ENCODE measurements at places on chromosomes 11 and 22. TPM values are rescaled to one million over a fixed set of nuclear protein-coding genes. Genes with fewer than 3 reads are reported as not detected.

GRCh38 chr11:66268952-66269905 lies 790 bp downstream of the RAB1B start:
- DNase-seq, result no peak

DNA sequence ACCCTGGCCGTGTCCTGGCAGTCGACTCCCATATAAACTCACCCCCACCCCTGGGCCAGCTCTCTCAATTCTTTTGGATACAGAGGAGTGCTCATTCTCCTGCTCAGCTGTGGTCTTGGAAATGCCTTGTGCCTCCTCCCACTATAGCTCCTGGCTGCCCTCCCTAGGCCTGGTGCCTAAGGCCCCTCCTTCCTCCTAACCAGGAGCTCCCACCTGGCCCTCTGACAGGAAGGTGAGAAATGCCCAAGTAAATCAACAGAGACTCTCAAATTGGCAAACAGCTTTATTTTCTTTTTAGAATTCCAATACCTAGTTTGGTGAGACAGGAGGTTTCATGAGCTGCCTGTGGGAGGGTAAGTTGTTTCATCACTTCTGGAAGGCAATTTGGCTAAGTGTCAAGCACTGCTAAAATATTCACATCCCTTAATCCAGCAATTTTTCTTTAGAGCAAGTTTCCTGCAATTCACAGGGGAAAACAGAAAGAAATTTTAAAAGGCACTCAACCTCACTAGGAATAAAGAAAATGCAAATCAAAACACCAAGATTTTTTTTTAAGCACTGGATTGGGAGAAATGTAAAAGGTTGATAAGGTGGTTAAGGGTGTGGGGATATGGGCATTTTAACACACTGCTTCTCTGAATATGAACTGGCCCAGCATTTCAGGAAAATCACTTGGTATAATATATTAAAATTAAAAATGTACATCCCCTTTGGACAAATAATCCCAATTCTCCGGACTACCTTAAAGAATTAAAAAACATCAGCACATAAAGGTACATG lies 209.7 kb upstream of the ARHGAP20 start:
- no peak for DNase-seq

DNA sequence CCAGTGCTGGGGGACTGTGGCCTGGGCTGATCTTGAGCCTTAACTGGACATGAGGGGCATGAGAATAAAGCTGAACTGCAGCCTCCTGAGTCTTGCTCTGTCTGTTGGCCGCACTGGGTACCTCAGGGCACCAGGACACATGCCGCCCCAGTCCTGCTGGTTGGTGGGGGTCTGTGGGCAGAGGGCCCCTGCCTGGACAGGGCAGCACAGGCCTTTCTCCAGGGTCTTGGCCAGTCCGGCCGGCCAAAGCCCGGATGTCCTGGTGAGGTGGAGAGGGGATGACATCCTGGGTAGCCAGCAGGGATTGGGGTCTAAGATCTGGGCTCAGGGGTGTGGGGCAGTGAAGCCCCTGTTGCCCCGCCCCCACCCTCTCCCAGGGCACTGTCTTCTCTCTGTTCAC lies 1.5 kb upstream of the RPS6KA4 start:
- no peak for DNase-seq

GRCh38 chr22:42700355-42700754 lies 20.3 kb downstream of the A4GALT start:
- no peak for DNase-seq

DNA sequence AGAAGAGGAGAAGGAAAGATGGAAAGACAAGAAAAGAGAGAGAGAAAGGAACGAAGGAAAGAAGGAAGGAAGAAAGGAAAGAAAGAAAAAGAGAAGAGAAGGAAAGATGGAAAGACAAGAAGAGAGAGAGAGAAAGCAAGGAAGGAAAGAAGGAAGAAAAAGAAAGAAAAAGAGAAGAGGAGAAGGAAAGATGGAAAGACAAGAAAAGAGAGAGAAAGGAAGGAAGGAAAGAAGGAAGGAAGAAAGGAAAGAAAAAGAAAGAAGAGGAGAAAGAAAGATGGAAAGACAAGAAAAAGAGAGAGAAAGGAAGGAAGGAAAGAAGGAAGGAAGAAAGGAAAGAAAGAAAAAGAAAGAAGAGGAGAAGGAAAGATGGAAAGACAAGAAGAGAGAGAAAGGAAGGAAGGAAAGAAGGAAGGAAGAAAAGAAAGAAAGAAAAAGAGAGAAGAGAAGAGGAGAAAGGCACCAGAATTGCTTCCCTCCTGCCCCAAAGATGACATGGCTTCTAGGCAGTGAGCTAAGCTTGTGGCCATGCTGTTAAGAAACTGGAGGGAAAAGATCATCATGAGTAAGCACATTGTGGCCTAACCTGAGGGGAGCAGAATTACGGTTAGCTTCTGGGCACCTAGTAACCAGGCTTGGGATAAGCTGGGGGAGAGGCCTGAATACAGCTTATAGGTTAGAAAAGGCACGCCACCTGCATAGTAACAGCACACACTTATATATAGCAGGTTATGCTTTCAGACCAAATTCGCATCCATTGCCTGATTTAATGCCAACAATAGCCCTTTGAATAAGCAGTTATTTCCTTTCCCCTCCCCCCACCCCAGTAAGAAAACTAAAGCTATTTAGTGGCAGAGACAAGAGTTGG lies 2.3 kb upstream of the ST3GAL4 start:
- no peak for DNase-seq

GRCh38 chr11:61701242-61701886 lies 21.2 kb downstream of the DAGLA start:
- no peak for DNase-seq

DNA sequence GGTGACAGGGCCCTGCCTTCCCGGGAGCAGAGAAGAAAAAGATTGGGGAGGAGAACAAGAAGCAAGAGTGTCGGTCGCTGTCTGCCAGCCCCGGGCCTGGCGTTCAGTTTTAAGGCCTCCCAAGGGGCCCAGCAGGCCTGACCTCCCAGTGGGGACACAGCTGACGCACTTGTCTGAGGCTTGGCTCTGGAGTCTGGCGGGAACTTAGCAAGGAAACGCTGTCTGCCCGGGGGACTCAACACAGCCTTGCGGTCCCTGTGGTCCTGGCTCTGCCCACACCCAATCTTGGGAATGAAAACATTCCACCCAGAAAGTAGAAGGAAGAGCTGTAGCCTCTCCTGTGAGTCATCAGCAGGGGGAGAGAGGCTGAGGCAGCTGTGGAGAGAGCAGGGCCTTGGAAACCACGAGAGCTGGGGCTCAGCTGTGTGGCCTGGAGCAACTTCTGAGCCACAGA lies 54.4 kb downstream of the TRAF6 start:
- no peak for DNase-seq

DNA sequence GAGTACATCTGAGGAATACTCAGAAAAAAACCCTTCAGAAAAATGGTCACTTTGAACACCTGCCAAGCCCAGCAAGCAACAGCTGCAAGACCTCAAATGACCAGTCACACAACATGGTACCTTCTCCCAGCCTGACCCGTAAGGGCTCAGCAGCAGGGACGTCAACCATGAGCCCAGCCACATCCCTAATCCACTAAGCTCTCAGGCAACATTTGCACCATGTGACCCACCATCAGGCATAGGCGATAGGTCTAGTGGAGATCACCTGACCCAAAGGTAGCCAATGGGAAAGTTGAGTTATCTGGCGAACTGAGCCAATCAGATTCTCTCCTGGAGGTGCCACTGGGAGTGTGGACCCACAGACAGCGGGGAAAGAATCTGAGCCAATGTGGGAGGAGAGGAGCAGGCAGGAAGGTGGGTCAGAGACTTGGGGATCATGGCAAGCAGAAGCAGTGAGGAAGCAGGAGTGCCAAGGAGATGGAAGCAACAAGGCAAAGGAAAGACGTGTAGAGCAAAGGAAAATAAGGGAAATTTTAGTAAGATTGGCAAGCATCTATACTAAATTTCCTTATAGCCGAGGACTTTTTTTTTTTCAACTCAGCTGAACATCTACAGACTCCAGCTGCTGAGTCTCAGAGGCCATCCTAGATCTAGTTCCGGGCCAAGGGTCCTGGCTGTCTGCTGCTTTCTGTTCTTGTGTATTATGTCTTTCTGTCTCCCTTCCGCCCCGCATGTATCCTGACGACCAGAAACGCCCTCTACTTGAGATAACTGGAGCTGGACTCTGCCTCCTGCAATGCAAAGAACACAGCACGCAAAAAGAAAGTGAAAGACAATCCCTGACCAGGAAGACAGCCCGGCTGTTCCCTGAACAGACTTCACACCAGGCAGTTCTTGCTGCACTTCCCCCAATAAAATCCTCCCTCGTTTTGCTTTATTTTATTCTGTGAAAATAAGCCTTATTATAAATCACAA lies 11.0 kb upstream of the PLAAT2 start:
- peak; percentile 46 for DNase-seq

DNA sequence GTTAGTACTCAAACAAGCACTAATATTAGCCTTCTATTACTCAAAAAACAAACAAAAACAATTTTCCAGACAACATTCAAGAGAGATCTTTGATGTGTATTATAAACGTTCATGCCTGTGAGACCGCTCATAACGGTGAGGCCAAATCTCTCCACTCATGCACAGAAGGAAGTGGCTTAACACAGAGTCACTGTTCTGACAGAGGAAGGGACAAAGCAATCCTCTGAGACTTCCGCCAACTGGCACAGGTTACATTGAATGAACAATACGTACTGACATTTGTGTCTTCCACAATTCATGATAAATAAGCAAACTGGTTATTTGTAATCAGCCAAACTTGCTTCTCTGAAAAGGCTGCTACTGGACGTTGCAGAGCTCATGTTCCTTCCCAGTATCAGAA lies 30.5 kb downstream of the CHKA start:
- DNase-seq, result no peak

DNA sequence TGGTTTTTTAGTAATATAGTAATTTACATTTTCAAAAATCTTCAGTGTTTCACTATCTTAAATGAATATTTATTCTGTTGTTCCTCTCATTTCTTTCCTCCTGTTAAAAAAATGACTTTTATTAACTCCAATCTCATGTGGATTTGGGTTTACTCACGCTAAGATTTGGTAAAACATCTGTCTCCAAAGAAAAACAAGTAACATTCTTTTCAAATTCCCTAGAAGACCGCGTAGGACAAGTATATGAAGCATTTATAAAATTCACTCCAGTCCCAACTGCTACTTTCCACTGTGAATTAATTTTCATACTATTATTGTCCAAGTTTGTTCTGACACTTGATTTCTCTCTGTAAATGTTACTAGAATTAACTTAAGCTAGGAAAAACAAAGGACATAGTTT lies 26.2 kb downstream of the SBF2 start:
- no peak for DNase-seq

DNA sequence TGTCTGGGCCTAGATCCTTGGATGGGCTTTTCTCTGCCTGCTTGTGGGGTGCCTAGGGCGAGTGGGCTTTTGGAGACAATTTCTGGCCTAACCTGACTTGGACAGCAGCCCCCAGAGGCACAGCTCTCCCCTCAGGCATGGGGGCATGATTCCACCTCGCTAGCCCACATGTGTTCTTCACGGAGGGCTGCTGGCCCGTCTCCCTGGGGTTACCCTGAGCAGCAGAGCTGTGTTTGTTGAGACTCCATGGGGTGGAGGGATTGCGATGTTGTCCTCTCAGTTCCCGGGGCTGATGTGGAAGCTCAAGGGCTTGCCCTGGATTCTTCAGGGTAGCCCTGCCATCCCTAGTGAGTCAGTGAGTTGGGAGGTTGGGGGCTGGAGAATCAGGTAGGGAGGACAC lies 2.4 kb upstream of the LRRC75B start:
- DNase-seq, result no peak

GRCh38 chr11:119416606-119417580 lies 6.1 kb downstream of the THY1 start:
- DNase-seq, result no peak

DNA sequence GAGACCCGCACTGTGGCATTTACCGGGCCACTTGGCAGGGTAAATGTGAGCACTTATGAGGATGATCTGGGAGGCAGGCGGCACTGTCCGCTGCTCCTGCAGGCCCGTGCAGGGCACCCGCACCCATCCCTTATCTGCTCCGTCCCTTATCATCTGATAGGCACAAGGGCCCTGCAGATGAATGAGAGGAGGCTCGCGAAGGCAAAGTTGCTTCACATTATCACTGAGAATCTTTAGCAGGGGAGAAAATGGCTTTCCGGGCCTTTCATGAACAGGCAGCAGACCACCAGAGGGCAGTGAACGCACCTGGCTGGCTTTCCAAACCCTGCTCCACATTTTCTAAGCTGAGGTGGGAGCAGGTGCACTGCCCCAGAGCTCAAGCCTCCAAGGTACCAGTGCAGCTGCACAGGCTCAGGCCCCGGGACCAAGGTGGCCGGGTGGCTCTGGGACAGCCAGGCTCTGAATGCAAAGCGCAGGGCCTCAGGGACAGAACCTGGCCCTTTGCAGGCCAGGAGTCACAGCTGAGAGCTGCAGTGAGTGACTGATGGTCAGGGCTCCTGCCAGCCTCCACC lies 165.6 kb downstream of the SHANK2 start:
- DNase-seq, result no peak

- DNase-seq, result no peak
These were observed 49.4 kb downstream of the MAML2 start for GRCh38 chr11:96293598-96294021.

GRCh38 chr11:102422817-102423712 lies 29.5 kb downstream of the TMEM123 start:
- DNase-seq, result no peak

- no peak for DNase-seq
These were observed 56.9 kb upstream of the ARFGAP3 start for GRCh38 chr22:42913874-42914510.

DNA sequence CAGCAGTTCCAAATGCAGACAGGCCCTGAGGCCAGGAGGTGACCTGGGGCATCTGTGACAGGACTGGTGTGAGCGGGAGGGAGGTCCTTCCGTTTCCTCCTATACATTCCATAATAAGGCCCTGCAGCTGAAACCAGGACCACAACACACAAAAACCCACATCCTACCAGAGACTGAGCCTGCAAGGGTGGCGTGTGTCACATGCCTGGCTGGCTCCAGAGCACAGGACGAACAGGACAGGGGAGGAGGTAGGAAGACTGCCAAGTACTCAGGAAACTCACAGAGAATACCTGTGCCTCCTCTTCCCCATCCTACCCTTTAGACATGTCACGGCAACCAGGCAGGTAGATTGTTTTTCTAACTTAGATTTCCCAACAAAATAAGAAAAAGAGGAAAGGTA lies 103.9 kb downstream of the ARL14EP start:
- DNase-seq, result no peak

DNA sequence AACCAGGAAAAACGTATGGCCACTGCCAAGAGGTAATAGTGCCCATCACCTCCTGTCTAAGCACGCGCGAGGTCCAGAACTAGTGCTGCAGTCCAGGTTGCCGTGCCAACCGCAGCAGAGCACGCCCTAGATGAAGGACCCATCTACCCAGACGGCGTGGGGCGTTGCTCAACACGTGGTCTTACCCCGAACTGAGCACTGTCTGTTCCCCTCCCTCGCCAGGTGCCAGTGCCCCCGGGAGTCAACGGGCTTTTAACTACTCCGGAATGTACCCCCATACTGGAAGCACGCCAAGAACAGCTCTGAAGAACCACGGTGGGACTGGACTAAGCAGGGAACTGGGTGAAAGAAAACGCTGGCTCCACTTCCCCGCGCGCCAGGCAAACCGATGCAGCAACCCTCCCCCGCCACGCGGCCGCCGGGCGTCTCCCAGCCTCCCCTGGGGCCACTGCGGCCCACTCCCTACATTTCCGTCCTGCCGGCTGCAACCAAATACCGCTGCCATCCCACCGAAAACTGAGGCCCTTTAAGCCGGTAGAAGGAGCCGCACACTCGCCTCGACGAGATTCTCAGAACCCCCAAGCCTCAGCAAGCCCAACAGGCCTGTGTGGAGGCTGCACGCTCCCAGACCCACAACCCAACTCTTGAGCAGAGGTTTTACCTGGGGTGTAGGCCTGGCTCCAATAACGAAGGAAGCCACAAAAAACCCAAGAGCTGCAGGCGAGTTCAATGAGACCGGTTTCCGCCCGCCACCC lies at the start of gene HSPA8:
Gene HSPA8, minus strand, starts transcription at position 734 of the 755 bp plus-strand sequence. CDS start 812 bp downstream, outside the sequence.
- no peak for DNase-seq

The DDI1 gene
- not detected for polyA plus RNA-seq

The GDPD4 gene
- 0.04 TPM for polyA plus RNA-seq

The RIMBP3C gene
- 0.50 TPM for polyA plus RNA-seq

The SMARCB1 gene
- polyA plus RNA-seq, result 224 TPM

The TBX10 gene
- not detected for polyA plus RNA-seq

Measured in right renal cortex interstitium (tissue), 3 donors.